ENCODE measurements at places on chromosomes 2 and 18.

- DNase-seq = no peak
Observed at GRCh38 chr2:102279391-102279735, 32.0 kb upstream of the IL1RL1 start.

- DNase-seq = peak; percentile 9
Observed at GRCh38 chr2:7203056-7203467, 285.9 kb downstream of the RNF144A start.

GRCh38 chr18:877238-877637 is 27.4 kb upstream of the ADCYAP1 start:
- DNase-seq = no peak

DNA sequence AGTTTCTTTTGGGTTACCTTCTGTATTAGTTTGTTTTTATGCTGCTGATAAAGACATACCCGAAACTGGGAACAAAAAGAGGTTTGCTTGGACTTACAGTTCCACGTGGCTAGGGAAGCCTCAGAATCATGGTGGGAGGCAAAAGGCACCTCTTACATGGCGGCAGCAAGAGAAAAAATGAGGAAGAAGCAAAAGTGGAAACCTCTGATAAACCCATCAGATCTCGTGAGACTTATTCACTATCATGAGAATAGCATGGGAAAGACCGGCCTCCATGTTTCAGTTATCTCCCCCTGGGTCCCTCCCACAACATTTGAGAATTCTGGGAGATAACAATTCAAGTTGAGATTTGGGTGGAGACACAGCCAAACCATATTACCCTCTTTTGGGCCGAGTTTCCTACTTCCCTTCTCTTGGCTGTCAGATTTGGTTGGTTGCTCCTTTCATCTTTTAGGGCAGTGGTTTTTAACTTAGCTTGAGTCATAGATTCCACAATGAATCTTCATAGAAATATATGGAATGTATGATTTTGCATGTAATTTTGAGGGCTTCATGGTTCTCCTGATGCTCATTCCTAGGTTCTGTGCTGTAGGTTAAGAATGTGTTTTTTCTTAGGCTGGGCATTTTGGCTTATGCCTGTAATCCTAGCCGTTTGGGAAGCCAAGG is 44.2 kb downstream of the CEP192 start:
- DNase-seq = no peak

DNA sequence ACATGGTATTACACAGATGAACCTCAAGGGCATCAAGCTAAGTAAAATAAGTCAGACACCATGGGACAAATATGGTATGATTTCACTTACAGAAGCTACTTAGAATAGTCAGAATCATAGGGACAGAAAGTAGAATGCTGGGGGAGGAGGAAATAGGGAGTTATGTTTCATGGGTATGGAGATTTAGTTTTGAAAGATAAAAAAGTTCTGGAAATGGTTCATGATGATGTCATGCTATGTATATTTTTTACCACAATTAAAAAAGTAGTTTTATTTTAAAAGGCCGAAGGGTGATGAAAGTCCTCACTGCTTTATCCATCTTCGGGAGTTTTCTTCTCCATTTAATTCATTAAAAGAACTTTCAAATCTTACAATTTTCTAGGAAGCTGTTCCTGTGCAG is 181.9 kb downstream of the CALCRL start:
- no peak for DNase-seq

- DNase-seq = no peak
Observed at GRCh38 chr2:181356526-181357130, 100.6 kb upstream of the ITGA4 start.

GRCh38 chr2:58046585-58047372 is at the start of gene VRK2:
Gene VRK2 (plus strand): TSS chr2:58046806. CDS start chr2:58048832, 2,026 bp downstream.
- peak; percentile 98 for DNase-seq

- DNase-seq = no peak
Observed at GRCh38 chr2:201833781-201834180, 27.4 kb downstream of the CDK15 start.

- no peak for DNase-seq
Observed at GRCh38 chr2:168075446-168075845, 171.9 kb downstream of the STK39 start.

GRCh38 chr18:68498636-68499035 is 216.3 kb downstream of the TMX3 start:
- DNase-seq = no peak

DNA sequence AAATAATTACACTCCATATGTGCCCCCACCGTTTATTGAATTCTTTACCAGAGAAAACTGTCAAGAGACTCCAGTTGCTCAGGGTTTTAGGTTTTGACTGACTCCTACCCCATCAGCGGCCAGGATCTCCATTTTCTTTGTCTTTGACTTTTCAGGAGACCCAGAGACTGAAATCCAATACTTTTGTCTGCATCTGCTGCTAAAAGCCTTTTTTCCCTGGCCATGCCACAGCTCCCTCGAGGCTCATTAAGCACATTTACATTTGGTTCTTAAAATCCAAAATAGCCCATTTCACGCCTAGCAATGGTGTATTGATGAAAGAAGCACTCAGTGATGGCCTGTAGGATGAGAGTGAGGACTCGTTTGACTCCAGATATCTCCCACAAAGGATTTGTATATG is 332.6 kb upstream of the ACVR2A start:
- DNase-seq = no peak

- no peak for DNase-seq
Observed at GRCh38 chr2:66561645-66562303, 126.8 kb downstream of the MEIS1 start.

- no peak for DNase-seq
Observed at GRCh38 chr18:64090876-64091275, 58.0 kb downstream of the LINC00305 start.

GRCh38 chr2:134320930-134321329 is 67.1 kb downstream of the MGAT5 start:
- DNase-seq = no peak

DNA sequence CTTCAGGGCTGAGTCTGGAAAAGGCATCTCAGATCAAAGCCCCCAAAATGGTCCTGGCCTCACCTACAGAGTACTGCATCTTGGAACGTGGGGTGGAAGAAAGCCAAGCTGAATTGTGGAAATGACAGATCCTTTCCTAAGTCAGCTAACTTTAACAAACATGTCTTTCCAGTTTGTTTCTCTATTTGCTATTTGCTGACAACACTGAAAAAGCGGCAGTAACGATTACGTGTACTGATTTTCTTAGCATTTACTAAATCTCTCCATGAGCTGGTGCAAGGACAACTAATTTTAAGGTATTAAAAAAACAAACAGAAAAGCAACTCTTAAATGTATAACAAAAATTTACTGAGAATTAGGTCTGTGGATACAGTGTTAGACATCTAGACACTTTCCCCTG is 1.1 kb downstream of the HIBCH start:
- no peak for DNase-seq

DNA sequence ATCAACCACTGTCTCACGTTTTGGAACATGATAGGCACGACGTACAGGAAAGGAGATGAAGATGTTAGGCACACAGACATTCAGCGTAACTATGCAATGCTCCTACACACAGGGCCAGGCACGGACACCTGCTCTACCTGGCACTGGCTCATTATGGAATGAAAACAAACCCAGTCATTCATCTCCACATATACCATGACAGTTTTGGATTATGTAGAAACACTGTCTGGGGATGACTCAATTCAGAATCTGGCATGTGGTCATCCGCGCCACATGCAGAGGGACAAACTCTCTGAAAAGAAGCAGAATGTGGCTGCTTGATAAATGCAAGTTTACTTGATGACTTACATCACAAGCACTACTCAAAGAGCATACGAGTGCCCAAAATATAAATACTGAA is 29.5 kb upstream of the NFU1 start:
- no peak for DNase-seq
